ENCODE measurements at places on chromosomes 16 and 17.

- DNase-seq: no peak
Measured at GRCh38 chr16:47779201-47780016, 318.3 kb downstream of the PHKB start.

GRCh38 chr17:4014148-4014927, 50.1 kb upstream of the ATP2A3 start:
- no peak for DNase-seq

GRCh38 chr17:68564415-68565111, 36.6 kb downstream of the FAM20A start:
- no peak for DNase-seq

DNA sequence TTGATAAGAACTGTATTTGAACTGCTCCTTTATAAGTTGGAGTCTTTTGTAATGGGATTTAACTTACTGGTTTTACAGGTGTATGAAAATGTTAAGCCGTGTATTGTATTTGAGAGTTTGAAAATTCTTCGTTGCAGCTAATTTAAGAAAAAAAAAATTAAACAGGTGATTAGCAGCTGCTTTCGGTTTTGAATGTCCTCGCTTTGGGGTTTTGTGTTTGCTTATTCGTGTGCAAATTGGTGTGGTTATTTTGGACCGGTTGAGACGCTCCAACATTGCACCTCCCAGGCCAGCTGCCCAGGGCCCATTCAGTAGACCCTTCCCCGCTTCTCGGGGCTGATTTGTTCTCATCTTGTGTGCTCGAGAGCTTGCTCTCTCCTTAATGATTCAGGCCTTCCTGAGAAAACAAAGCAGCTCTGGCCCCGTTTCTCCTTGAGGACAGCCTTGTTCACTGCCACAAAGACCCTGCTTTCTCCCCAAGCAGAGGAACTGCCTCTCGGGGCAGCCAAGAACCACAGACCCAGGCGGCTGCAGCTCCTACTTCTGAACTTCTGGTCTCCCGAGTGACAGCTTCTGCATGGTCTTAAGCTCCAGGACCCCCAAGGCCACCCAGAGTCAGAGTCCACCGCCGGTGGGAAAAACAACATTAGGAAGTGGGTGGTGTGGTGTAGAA, 100.5 kb downstream of the MSI2 start:
- DNase-seq: no peak

DNA sequence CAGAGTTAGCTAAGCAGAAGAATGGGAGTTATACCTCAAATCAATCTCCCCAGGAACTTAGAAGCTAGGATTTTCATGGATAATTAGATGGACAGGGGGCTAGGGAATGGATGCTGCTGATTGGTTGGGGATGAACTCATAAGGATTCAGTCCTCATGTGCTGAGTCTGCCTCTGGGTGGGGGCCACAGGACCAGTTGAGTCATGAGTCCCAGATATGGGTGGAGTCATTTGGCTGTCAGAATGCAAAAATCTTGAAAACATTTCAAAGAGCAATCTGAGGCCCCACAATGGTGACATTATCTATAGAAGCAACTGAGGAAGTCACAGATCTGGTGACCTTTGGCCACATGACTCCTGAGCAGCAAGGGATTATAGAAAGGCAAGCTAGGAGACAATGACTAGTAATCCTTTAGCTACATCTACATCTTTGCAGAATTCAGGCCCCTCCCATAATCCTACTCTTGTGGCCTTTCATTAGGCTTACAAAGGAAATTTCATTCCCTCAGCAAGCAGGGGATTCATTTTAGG, 82.6 kb upstream of the CCL2 start:
- no peak for DNase-seq

GRCh38 chr17:33639103-33639880, 346.2 kb upstream of the ASIC2 start:
- no peak for DNase-seq
